ENCODE measurements at places on chromosomes 2 and 18.

DNA sequence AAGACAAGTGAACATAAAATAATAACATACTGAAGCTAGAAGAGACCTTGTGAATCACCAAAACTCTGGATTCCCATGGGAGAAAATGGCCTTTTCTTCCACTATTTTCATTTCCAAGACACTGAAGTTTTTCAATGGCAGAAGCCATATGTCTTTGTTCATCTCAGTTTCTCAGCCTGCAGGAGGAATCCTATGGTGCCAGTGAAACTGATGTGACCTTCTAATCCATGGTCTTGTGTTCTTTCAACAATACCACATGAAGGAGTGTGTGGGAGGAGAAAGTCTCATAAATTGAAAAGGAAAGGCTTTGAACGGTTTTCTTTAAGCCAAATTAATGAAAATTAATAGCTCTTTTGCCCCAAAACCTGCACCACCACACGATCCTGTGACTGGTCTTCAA, 257.3 kb downstream of the EPHA4 start:
- DNase-seq, result no peak

DNA sequence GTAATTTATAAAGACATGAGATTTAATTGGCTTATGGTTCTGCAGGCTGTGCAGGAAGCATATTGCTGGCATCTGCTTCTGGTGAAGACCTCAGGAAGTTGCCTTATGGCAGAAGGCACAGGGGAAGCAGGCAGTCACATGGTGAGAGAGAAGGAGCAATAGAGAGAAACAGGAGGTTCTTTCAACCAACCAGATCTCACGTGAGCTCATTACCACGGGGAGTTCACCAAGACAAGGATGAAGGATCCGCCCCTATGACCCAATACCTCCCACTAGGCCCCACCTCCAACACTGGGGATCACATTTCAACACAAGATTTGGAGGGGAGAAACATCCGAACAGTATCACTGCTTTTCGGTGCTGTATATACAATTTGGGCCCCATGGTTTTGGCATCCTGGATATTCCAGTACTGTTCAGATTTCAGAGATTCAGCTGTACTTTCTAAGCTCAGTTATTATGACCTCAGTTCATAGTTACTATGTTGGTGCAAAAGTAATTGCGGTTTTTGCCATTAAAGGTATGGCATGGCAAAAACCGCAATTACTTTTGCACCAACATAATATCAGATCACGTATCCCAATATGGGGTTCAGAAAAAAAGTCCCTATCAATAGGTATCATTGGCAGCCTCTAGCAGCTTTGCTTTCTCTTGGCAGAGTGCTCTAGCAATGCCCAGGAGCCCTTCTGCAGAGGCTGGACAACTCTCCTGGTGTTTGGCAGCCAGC, 189.6 kb upstream of the SIX3 start:
- DNase-seq, result no peak

GRCh38 chr18:70041459-70042050, 93.9 kb upstream of the CD226 start:
- DNase-seq, result no peak

GRCh38 chr2:15814403-15814802, 125.9 kb upstream of the MYCN start:
- no peak for DNase-seq

DNA sequence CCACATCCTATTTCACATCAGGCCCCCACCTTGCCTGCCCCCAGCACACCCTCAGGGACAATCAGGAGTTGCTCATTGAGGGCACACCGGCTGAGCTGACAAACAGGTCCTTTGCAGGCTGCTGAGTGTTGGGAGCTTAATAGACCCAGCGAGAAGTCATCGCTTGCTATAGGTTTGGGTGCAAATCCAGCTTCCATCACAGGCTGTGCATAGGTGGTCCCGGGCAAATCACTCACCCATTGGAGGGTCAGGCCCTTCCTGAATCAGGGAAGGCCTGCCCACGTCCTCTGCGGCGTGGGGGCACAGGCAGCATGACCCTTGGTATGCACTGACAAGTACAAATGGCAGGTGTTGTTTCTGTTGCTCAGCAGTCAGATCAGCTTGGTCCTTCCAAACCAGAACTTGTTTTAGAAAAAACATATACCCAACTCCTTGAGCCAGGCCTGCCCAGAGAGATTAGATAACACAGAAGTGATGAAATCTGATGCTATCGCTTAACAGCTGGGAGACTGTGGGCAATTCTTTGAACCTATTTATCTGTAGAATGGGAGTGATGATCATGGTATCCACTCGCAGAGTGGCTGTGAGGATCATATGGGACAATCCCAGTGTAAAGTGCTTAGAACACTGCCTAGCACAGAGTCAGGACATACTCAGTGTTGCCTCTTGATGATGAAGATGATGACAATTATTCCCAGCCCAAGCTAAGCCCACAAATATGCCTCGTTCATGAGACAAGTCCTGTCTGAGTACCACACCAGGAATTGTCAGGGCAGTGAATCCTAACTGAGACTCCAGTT, 34.9 kb downstream of the SMAD7 start:
- DNase-seq, result no peak

GRCh38 chr2:17544256-17544655, 3.8 kb downstream of the VSNL1 start:
- DNase-seq, result no peak

DNA sequence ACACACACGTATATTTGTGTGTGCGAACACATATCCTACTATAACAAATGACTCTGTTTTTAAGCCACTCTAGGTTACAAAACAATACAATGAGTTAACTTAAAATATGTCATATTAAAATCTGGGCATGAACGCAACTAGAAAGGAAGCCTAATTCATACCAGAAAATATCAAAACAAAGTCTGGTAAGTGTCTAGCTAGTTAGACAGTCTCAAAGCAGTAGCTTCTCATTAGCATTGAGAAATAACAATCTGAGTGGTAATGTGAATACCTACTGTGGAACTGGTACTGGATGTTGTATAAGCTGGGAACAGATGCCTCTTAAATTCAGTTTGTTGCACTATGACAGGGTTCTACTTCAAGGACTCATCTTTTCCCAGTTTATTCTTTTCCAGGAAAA, 32.5 kb upstream of the WIPF1 start:
- DNase-seq, result no peak

DNA sequence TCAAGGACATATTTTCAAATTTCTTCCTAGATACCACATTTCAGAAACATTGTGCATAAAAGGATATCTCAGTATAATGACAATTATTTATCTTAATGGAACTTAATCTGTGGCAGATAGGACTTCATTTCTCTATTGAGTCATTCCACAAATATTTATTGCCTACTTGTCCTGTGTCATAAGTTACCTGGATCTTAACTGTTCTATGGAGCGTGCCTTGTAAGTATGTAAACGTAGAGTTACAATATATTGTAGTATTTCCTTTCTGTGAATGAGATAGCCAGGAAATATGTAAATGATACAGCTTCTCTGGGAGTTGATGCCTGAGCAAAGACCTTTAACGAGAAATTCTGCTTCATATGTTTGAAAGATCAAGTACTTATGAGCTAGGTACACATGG, 2.5 kb downstream of the AGFG1 start:
- DNase-seq, result no peak

DNA sequence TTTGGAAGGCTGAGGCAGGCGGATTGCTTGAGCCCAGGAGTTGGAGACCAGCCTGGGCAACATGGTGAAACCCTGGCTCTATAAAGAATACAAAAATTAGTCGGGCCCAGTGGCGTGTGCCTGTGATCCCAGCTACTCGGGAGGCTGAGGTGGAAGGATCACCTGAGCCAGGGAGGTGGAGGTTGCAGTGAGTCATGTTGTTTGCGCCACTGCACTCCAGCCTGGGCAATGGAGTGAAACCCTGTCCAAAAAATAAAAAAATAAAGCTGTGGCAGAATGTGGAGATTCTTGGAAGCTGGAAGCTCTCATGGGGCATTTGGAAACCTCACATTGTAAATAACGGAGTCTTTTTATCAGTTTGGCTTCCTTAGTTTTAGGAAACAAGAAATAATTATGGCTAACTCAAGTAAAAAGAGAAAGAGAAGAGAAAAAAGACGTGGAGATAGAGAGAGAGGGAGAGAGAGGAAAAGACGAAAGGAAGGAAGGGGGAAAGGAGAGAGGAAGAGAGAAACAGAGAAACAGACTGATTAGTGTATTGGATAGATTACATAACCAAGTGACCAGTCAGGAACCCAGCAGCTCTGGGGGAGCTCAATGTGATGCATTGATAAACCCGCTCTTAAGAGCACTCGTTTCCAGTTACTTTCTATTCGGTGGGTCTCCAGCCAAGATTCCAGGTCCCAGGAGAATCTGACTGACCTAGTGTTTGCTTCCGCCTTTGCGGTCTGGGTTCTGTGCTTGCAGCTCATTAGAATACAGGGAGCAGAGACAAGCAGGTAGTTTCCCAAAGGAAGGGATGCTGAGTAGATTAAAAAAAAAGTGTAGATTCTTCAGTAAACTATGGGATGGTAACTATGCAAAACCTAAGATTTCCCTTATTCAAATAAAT, 1.1 kb upstream of the SPAST start:
- DNase-seq, result no peak

DNA sequence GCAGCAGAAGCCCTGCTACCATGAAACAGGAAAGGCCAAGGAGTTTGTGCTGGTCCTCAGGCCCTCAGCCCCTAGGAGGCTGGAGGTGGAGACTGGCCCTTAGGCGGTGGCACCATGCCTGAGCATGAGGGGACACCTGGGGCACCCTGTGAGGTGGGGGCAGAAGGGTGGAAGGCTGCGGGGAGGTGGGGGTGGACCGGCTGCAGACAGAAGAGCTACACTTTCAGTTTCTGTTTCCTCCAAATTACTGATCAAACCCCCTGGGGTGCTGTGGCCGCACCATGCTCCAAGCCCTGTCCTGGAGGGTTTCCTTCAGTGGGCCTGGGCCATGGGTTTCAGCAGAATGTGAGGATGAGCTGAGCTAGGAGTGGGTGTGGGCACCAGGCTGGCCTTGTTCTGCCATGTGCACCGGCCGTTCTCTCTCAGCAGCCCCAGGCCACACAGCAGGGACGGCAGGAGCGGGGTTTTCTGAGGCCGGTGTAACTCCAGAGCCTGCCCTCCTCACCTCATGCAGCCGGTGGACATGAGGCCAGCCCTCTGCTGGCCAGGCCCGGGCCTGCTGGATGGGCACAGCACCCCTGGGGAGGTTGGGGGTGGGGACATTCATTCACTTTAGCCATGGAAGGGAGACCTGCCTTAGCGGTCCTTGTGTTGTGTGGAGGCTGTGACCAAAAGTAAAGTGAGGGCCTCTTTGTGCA, 51.5 kb downstream of the PLEKHB2 start:
- no peak for DNase-seq

DNA sequence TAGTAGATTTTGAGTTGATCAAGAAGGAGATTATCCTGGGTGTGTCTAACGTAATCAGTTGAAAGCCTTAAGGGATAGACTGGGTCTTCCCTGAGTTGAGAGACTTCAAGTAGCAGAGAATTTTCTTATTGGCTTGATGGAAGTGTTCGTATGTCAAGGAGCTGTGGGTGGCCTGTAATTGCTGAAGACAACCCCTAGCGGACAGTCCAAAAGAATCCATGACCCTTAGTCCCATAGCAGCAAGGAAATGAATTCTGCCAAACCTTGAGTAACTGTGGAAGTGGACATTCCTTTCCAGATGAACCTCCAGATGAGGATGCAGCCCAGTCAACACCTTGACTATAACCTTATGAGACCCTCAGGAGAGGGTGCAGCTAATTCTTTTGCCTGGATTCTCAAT, 786.3 kb downstream of the SOCS6 start:
- DNase-seq, result no peak

DNA sequence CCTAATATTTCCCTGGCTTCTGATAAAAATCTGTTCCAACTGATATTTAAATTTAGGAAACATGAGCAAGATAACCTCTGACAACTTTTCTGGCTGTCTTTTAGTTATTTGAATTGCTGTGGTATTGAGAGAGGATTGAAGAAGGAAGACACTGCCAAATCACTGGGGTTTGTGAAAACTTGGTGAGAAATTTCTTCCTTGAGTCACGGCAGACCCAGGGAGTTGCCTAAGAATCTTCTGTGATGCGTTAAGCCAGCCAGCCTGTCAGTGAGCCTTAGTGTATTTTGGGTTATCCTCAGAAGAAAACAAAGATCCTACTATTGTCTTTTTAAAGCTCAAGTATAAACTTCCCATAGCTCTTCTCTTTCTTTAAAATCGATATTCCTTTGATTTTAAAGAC, 17.5 kb upstream of the DOK6 start:
- no peak for DNase-seq

DNA sequence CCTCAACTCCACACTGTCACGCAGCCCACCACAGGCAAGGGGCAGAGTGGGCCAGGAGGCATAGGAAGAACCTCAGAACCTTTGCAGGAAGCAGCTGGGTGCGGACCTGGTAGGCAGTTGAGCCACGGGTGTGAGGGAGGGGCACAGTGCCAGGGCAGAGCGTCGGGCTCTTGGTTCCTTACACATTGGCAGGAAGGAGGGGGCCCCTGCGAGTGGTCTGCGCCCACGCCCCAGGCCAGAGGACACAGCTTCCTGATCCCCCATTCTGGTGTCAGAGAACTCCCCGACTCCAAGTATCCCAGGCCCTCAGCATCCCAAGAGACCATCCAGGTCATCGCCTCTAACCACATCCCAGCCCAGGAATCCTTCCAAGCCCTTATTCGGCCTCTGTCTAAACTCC, 61.5 kb downstream of the TNS1 start:
- no peak for DNase-seq

DNA sequence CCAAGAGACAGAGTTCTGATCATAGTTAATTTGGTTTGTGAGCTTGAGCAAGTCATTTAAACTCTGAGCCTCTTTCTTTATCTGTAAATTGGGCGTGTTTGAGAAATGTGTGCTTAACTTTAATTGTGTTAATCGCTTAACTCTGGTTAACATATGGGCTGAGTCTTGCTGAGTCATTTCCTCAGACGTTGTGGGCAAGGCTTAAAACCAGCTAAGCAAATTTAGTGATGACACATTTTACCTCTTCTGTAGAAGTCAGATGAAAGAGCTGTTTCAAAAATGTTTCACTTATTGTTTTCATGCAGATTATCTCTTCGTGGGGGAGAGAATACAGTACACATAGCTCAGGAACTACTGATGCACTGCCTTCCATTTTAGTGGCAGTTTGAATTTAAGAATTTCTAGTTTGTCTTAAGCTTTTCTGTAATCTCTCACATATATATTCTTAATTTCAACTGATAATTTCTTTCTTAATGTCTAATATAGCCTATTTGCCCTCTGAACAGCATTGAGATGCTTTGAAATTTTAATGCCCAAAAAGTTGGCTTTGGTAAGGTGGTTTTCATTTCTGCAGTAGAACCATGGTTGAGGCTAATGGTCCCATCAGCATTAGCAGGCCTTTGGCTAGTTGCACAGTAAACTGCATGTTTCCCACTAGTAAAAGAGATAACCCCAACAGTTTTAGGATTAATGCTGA, 34.9 kb downstream of the RAB10 start:
- DNase-seq, result no peak

- DNase-seq, result no peak
Observed at GRCh38 chr2:23360571-23361125, 24.3 kb upstream of the KLHL29 start.

- DNase-seq, result no peak
Observed at GRCh38 chr2:43882312-43882711, 43.5 kb downstream of the ABCG8 start.

- DNase-seq, result no peak
Observed at GRCh38 chr2:197803033-197803444, 1.4 kb upstream of the PLCL1 start.

Measured in occipital lobe (tissue), 3 donors.